AG04450 (cell line): ENCODE measurements at places on chromosomes 2 and 18.

DNA sequence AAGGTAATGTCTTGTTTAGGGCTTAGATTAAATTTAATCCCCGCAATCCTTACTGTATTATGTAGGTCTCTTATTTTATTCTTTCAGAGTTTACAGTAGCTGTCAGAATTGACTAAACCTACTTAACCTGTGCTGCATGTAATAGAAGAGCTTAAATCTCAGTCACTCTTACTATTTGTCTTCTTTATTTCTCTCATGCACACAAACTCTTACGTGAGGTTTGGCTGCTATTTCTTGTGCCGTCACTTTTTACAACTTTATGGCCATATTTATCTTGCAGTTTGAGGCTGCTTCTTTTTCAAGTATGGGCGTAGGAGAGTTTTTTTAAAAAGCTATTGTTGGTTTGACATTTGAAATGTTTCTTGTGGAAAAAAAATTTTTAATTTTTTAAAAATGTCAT is 12.0 kb downstream of the DNAJC10 start:
- no peak for DNase-seq

DNA sequence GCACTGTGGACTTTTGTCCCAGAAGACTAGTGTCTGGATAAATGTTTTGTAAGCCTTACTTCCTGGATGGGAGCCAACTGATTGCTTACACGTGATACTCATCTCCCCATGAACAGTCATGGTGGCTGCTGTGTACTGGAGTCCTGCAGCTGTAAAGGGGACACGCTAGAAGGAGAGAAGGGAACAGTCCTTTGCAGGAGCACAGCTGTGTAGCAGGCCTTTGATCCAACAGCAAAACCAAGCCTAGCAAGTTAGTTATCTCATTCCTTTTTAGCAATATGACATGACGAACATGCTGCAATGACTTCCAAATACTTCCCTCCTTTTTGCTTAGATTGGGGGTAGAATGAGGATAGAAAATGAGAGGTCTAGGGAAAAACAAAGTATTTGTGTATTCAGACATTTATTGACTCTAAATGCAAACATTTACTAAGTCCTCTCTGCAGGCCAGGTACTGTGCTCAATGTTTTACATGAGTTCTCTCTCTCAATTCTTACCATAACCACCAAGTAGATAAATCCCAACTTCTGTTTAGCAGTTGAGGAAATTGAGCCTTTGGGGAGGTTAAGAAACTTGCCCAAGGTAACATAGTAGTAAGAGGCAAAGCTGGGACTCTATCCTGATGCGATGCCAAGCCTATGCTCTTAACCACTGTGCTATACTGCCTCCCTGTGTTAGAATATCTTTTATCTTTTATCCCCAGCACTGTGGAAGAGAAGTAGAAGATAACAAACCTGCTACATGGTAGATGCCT is 55.4 kb upstream of the CD28 start:
- DNase-seq, result no peak

GRCh38 chr18:78622907-78623541 is 356.6 kb upstream of the SALL3 start:
- DNase-seq, result no peak

GRCh38 chr2:42254186-42254895 is 85.2 kb downstream of the EML4 start:
- no peak for DNase-seq

- DNase-seq, result no peak
Measured at GRCh38 chr2:151297882-151298281, 8.4 kb upstream of the NMI start.

GRCh38 chr2:180416627-180417026 is 409.5 kb upstream of the CWC22 start:
- DNase-seq, result no peak

DNA sequence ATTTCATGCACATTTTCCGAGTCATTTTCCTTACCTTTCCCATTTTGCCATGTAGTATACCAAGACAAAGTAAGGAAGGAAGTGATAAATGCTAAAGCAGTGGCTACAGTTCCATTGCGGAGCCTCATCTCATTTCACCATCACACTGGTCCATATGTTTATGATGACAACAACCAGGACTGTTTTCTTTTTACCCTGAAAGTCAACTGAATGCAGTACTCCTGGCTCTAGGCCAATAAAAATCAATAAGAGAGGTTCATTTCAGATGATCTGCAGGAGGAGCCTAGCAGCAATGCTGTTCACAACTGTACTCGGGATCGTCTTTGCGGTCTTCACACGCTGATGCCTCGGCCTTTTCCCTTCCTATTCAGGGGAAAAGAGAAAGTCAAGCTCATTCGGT is 4.7 kb downstream of the MGAT4A start:
- DNase-seq, result no peak

GRCh38 chr2:42077343-42077742 is 29.5 kb downstream of the PKDCC start:
- DNase-seq, result no peak

DNA sequence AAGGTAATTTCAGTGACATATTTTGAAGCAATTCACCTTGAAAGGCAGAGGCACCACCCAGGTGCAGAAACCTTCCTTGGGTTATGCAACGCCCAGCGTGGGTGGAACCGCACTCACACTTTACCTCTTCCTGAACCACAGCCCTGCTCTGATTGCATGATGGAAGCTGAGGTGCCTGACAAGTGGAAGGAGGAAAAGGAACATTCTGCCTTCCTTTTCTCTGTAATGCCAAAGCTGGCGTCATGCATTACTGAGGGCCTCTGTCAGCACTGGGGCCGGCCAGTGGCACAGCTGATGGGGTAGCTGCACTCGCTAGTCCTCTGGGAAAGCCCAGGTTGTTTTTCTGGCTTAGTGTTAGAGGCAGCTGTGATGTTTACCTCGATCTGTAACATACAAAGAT is 266.5 kb downstream of the NEDD4L start:
- DNase-seq, result no peak

GRCh38 chr18:11883153-11883552 is 25.0 kb downstream of the MPPE1 start:
- no peak for DNase-seq

- peak; percentile 55 for DNase-seq
Measured at GRCh38 chr2:168851674-168852320, 38.4 kb downstream of the SPC25 start.

DNA sequence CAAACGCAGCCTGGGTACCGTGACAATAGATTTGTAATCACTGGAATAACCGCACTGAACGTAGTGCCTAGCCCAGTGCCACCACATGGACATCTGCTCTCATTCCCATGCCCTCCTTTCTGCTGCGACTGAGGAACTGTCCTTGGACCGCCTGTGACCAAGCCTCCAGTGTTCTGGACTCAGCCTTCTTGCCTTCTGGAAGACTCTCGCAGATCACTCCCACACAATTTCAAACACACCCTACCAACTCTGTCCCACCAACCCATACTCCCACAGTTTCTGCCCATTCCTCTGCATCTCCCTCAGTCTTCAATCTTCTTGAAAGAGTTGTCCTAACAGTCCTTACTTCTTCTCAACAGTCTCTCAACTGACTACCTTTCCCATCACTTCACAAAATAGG is 2.1 kb downstream of the RNF149 start:
- DNase-seq, result no peak

DNA sequence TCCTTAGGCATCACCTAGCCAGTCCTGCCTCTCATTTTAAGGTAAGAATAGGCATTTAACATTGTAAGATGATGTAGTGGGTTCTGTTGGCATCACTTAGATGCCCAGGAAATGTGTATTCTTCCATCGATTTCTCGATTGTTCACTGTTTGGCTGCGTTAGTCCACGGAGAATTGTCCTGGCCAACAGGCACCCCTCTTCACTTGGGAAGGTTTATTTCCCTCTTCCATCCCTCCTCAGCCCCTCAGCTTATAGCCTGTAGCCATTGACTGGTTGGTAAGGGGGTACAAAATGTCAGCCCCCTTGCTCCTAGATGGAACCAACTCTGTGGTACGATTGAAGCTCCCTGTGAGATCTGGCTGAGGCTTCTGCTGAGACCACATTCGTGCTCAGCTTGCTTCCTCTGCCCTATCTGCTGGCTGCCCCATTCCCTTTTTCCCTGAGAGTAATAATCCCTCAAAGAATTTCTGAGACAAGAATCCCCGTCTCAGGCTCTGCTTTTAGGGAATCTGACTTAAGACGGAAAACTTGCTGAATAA is 43.4 kb downstream of the PLEKHA3 start:
- DNase-seq, result no peak

- DNase-seq, result no peak
Measured at GRCh38 chr2:121336528-121337294, 51.7 kb upstream of the TFCP2L1 start.

GRCh38 chr18:77851802-77852201 is 602.2 kb downstream of the GALR1 start:
- DNase-seq, result no peak

DNA sequence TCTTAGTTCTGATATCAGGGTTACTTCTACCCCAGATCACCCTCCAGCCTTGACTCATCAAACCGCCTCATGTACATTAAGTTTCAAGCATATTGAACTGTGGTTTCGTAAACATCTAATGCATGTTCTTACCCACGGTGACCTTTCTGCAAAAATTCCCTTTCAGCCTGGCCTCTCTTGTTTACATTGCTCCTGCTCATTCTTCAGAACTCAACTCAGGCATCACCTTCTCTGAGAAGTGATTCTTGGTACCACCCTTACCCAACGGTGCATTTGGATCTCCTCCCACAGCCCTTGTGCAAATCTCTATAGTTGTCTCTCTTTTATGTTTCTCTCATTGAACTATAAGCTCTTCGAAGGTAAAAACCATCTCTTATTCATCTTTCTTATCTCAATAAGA is 503.1 kb upstream of the PKDCC start:
- DNase-seq, result no peak

DNA sequence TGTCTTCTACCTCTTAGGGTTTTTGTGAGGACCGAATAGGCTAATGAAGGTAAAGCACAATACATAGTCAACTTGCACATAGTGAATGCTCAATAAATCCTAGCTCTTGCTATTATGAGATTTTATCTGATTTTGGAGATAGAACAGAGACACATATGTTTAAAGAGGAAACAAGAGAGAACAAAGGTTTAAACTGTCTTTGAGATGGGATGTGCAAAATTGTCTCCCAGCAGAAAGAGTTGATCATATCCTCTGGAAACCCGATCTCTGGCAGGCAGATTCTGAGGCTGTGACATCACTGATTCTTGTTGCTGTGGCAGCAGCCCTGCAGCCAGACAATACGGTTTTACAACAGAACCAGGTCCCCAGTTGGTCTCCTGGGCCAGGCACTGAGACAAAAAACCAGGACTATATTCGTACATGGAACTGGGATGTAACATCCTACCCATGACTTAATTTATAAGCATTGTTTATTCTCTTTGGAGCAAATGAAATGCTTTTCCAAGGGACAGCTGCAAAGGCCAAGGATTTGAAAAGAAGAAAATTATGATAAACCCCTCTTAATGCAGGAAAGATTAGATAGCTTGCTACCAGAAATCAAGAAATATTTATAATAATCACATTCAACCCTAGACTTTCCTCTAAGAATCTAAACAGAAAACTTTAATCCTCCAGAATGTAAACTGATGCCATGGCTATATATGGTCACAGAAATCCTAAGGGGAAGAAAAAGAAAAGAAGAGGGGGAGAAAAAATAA is 80.2 kb downstream of the SLC8A1 start:
- peak; percentile 45 for DNase-seq

GRCh38 chr2:26356111-26356510 is 9.5 kb upstream of the ADGRF3 start:
- no peak for DNase-seq

GRCh38 chr2:45178854-45179253 is 169.6 kb upstream of the SIX2 start:
- no peak for DNase-seq

DNA sequence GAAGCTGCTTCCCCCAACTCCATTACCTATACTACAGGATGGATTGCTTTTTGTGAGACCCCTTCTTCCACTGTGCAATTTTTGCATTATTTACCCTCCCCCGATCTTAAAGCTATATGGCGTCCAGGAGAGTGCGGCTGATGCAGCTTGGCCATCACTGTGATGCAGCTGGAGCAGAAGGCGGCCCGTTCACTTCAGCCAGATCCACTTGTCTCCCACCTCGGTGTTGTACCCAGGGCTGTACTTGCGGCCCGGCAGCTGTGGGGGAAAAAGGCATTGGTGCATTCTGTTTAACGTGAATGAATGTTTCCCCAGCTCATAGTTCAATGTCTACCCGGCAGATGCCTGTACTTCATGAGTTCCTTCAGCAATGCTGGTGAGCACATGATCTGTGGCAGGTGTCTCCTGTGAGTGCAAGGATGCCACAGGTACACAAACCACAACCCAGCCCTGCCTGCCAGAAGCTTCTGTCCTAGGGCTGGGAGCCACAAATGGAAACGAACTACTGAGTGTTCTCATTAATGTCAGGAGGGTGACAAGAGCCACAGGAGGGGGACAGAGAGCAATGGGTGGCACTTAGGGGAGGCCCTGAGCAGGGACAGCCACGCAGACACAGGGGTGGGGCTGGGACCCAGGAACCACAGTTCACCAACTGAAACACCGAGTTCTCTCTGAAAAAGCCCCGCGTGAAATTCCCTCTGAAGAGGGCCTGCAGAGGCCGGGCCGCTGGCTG is 64.0 kb downstream of the NDUFA10 start:
- DNase-seq, result no peak

- no peak for DNase-seq
Measured at GRCh38 chr18:78082816-78083215, 833.2 kb downstream of the GALR1 start.

- DNase-seq, result no peak
Measured at GRCh38 chr2:235596272-235596671, 102.4 kb downstream of the AGAP1 start.

GRCh38 chr2:69499242-69499641 is 62.0 kb upstream of the NFU1 start:
- DNase-seq, result no peak

DNA sequence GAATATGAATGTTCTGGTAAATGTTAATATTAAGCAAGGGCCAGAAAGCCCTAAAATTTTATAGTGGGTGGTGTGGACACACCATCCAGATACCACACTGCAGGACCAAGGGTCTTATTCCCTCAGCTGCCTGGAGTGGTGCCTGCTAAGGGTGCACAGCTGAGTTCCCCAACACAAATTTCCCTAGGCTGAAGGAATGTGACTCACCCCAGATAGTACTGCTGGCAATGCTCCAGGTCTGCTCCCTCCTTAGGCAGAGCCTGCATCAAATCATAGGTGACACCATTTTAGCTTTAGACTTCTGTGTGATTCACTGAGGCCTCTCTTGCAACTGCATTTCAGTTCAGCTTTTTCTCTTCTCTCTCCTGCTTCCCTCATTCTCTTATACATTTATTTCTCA is 321.1 kb downstream of the SATB2 start:
- peak; percentile 67 for DNase-seq

- no peak for DNase-seq
Measured at GRCh38 chr2:190532581-190532980, 1.9 kb downstream of the NEMP2 start.

DNA sequence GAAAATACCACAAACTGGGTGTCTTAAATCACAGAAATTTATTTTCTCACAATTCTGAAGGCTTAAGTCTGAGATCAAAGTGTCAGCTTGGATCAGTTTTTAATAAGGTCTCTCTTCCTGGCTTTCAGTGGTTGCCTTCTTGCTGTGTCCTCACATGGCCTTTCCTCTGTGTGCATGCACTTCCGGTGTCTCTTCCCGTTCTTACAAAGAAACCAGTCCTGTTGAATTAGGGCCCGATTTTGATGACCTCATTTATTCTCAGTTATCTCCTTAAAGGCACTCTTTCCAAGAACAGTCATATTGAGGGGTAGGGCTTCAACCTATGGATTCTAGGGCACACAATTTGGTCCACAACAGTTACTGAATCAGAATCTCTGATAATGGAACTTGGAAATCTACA is 5.4 kb upstream of the XIRP2 start:
- DNase-seq, result no peak
